ENCODE measurements at places on chromosomes 5 and 9.

DNA sequence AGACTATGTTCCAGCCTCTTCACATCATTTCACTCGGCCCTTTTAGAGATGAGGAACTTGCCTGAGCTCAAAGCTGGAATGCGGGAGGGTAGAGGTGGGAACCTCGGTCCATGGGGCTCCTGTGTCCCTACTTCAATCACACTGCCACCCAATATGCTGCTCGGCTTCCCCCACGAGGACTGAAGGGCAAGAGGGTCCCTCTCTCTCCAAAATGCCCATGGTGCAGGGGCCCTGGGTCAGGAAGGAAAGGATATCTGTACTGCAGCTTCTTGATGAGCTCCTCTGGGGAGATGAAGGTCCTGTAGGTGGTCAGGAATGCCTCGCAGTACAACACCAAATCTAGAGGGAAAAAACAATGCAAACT, 46.5 kb downstream of the PRRT1B start:
- no peak for DNase-seq

GRCh38 chr9:90259311-90260246, 383.0 kb downstream of the DIRAS2 start:
- DNase-seq = no peak

DNA sequence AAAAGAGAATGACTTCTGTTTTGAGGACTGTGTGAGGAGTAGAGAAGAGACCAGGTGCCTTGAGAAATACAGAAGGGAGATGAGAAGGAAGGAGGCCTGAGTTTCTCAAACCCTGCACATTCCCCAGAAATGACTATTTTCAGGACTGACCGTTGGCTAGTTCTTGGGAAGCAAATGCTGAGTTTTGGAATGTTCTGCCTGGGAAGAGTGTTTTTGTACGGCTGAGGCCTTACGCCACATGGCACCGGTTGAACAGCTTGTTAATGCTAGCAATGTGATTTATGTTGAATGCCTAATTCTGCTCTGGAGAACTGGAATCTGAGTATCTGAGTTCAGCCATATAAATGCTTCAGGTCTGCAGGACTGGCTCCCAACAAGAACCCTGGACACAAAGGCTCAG, 152.7 kb upstream of the ADAMTS16 start:
- no peak for DNase-seq

DNA sequence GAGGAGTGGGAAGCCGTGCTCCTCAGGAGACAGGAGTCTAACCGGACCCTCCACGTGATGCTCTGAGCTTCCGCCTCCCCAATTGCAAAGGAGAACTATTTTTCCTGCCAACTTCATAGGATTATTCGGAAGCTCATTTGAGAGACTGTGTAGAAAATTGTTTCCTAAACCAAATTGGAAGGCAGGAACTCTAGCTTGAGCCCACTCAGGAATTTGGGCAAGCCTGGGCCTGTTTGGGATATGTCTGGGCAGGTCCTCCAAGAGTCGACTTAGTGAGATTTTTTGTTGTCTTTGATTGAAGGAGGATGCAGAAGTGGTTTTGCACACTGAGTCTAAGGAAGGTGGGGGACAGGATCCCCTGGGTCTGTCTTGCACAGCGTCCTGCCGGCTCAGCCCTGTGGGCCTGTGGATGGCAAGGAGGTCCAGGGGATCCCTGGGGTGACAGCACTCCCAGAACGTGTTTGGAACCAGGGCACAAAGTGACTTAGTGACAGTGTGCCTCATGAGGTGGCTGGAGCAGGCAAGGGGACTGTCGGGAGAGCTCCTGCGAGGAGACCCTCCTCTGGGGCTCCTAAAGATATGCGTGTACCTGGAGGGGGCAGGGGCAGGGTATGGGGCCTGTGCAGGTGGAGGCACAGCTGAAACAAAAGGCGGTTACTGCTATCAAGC, 283.3 kb downstream of the NSG2 start:
- no peak for DNase-seq

GRCh38 chr9:38053697-38054461, 15.1 kb downstream of the SHB start:
- no peak for DNase-seq

DNA sequence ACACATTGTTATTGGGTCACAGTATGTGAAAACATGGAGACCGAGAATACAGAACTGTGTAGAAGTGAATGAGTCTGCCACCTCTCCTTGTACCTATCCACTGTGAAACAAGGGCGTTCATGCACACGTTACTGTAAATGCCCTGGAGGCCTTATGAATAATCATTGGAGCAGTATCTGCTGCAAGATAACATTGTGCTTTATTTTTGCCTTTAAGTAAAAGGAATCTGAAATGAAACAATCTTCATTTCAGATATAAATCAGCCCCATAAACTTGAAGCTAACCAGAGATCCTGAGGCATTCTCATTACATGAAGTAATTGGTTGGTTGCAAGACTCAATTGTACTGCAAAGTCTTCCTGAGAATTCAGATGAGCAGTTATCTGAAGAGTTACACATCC, 419.6 kb downstream of the KDM4C start:
- DNase-seq = no peak

GRCh38 chr9:31032206-31032605, 1352.2 kb upstream of the ACO1 start:
- DNase-seq = no peak

- no peak for DNase-seq
Observed at GRCh38 chr5:135713161-135713915, 121.1 kb upstream of the SLC25A48 start.

DNA sequence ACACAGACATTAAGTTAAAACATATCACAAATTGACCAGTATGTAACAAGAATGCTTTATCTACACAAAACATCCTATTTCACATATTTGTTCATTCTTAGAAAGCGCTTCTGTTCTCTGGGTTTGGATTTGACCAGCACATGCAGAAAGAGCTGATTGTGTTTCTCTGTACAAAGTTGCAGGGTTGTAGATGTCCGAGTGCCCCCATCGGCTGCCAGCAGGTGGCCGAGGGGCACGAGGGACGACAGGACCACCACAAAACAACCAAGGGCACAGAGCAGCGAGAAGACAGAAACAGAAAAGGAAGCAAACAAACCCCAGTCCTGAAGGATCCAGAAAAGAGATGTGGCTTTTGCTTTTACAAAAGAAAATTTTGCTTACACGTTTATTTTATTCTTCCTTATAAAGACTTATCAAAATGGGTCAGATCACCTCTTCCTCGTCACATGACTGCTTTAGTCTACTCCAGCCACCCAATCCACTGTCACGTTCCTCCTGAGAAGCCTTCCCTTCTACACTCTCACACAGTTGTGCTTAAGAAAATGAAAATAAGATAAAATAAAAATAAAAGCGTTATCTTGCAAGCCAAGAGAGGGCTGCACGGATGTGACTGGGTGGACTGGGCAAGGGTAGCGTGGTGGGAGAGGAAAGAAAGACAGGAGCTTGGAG, 9.5 kb downstream of the OTP start:
- no peak for DNase-seq

- DNase-seq = no peak
Observed at GRCh38 chr5:39523821-39524220, 99.0 kb upstream of the DAB2 start.

DNA sequence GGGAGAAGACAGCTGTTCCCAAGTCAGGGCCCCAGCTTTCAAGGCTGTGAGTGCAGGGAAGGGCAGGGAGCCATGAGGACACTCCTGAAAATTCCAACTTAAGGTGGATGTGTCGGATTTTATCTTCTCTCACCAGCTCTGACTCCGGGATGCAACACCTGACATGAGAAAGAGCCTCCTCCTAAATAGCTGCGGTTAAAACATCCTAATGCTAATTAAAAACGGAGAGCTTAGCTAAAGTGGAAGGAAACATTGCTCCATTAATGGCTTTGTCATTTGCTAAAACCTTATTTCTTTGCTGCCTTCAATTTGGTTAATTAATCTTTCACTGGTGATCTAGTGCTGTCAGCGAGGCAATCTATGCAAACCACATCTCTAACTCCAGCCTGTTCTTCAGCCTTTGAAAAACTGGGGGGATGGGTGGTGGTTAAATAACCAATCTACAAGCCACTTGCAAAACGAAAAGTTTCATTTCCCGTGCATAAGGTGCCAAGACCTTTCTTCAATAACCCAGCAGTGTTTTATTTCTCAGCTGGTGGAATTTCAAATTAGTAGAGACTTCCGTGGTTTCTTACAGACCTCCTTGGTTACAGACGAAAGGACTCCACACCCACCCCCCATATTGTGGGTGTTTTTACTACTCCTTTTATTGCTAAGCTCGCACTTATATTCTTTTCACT, 379.6 kb downstream of the MLLT3 start:
- peak; percentile 57 for DNase-seq

DNA sequence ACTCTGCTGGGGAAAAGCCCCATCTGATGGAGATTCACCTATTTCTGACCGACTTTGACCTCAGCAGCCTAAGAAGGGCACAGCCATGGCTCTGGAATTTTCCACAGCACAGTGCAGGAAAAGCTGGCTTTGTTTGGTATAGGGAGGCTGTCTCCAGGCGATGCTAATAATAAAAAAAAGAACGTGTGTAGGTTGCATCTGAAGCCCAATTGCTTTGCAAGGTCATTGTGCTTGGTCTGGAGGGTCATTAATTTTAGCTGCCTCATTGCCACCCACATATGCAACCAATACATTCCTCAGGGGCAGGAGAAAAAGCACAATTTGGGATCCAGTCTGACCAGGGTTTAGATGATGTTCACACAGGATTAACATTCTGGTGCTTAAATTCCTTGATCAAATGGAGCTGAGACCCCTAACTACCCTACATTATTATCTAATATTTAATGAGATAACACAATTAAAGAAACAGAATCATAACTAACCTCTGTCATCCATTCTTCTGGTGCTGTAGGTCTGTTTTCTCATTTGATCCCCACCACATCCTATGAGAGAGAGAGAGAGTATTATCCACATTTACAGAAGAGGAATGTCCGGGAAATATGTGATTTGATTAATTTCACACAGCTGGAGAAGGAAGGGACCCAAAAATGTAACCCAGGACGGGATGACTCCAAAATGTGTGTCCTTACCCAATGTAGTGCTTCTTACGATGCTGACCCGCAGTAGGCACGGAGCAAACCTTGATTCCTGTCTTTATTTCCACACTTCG, 175.9 kb downstream of the RFK start:
- DNase-seq = no peak

DNA sequence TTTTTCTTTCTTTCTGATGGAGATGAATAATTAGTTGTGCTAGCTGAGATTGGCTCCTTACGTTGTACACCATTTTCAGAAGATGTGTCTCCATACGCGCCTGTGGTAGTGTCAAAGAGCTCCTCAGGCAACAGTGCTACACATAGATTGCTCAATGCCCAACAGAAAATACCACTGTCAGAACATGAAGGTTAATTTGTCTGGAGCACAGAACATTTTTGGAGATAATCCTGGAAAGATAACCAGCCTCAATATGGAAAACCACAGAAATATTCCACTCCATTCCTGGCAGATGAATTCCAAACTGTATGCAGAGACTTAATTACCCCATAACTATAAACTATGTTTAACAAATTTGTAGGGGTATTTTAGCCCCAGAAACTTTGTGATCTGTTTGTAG, 233.6 kb downstream of the MARCHF11 start:
- no peak for DNase-seq

DNA sequence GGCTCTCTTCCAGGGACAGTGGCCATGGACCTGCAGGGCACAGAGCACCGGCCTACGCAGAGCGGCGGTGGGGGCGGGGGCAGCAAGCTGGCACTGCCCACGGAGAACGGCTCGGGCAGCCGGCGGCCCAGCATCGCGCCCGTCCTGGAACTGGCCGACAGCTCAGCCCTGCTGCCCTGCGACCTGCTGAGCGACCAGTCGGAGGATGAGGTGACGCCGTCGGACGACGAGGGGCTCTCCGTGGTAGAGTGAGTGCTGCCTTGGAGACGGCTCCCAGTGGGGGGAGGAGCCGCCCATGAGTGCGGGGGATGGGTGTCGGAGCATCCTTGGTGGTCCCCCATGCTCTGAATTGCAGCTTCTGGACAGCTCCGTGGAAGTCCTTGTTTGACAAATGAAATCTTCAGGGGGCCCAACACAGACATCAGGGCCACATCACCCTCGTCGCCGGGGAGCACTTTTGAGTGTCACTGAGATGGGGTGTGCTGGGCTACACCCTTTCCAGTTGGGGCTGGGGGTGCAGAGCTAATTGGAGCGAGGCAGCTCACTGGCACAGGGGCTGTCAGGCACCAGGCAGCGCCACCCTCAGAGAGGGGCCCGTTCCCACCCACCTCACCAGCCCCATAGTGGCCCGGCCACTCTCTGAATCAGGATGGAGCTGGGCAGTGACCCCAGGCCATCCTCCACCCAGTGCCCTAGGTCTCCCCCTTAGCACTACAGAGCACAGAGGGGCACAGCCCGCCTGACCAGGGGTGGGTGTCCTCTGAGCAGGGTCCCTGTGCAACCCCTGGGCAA, 70.9 kb downstream of the KCNT1 start:
- no peak for DNase-seq

DNA sequence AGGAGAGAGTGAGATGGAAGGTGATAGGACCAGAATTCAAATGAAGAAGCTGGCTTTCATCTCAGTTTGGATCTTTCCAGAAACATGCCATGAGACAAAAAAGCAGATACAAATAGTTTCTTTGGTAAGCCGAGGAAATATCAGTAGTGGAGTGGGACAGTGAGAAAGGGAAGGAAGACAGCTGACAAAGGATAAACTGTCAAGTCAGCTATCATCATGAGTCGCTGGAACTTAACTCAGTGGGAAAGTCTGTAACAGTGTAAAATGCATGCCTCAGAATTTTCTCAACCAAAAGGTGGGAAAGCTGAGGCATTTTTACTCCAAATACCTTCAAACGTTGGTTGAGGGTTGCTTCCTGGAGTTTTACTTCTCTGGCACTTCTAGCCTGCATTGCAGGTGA, 129.8 kb downstream of the PLPPR1 start:
- no peak for DNase-seq

- no peak for DNase-seq
Observed at GRCh38 chr5:71013575-71013974, 11.6 kb downstream of the NAIP start.

DNA sequence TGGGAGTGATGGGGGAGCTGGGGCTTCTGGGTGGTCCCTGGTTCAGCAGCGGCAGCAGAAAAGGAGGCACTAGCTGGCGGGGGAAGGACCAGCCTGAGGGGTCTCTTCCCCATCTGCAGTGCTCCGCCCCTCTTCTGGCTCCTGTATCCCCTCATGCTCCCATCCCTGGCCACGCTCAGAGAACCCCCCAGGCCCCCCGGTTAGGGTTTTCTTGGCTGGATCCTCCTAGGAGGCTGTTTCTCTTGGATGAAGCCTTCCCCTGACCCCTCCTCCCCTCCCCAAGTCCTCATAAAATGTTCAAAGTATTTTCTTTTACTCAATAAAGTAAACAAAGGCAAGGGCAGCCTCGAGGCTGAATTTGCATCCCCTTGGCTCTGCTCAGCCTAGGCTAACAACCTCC, 60.8 kb downstream of the FGF18 start:
- no peak for DNase-seq

DNA sequence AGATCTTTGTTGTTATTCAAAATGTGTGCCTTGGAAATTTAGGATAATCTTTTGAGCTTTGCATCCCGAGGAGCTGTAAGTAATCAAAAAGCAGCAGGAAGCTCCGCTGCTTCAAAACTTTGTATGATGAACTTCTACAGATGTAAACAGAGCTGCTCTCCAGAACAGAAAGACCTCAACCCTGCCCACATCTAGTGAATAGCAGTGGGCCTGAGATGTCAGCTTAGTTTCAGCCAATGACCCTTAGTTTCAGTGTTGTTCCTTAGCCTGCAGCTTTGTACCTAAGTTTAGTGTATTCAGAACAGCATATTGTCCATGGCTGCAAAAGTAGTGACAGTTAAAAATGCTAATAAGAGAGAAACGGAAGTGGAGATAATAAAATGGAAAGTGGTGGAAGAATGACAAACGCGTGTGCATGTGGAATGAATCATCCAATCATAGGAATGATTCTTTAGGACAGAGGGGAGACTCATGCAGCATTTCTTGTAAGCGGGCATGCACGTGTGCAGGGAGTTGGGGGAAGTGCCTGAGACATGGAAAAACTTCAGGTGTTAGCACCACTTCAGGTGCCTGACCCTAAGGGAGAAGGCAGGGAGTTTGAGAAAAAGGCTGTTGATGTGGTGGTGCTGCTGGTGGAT, 24.9 kb downstream of the SNX24 start:
- DNase-seq = no peak
